Effector CD4-positive, alpha-beta T cell (primary cell): ENCODE measurements at places on chromosomes 3 and 15.

DNA sequence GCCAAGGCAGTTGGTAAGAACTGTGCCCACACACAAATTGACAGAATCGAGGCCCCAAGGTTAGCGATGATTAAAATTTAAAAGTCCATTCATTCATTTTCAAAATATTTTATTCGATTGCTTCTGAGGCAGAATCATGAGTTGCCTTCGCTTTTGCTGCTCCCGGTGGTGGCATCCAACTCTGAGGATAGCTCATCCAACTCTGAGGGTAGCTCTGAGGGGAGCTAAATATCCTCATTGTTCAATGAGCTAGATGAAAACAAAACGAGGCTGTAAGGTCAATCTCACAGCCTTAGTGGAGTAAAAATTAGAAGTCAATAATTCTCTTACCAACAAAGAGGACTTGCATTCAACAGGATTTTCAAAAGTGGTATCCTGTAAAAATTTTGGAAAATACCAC lies 897 bp upstream of the CHL1 start:
- DNase-seq = no peak

DNA sequence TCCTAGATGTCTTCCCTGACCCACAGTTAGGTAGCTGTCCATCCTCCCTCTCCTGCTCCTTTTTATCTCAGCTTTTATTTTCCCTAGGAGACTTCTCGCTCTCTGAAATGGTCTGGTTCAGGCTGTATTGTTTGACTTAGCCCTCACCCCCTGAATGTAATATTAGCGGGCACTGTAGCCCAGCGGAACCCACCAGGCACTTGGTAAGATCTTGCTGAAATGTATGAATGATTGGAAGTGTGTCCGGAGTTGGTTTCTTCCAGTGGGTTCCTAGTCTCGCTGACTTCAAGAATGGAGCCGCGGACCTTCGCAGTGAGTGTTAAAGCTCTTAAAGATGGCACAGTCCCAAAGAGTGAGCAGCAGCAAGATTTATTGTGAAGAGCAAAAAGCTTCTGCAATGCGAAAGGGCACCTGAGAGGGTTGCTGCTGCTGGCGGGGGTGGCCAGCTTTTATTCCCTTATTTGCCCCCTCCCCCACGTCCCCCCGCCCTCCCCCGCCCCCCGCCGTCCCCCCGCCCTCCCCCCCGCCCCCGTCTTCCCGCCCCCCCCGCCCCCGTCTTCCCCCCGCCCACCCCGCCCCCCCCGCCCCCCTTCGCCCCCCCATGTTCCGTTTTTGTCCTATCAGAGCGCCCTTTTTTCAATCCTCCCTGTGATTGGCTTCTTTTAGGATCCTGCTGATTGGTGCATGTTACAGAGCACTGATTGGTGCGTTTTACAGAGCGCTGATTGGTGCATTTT lies 694 bp upstream of the EEFSEC start:
- DNase-seq = no peak

DNA sequence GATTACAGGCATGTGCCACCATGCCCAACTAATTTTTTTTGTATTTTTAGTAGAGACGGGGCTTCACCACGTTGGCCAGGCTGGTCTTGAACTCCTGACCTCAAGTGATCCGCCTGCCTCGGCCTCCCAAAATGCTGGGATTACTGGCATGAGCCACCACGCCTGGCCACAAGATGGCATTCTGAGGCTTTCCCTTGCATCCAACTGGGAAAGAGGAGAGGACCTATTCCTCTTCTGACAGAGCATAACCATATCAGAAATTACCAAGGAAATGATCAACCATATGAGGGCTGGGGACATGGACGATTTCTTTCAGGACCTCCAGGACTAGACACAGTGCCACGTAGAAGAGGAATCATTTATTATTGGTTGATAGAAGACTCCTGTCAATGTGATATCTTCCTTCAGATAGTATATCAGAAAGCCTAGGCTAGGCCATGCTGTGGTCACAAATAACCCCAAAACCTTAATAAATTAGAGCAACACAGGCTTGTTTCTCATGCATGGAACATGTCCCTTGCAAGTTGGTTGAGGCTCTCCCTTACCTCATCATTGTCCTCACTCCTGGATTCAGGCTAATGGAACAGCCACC lies 372.3 kb upstream of the IL12A start:
- DNase-seq = no peak

GRCh38 chr15:58793862-58794261 lies 22.8 kb downstream of the MINDY2 start:
- no peak for DNase-seq
